Activated naive CD4-positive, alpha-beta T cell treated with Interleukin-2 at 50 U/mL for 16 hours (primary cell): ENCODE measurements at places on chromosomes 12 and 14.

GRCh38 chr12:12474931-12475795 lies 87.5 kb downstream of the DUSP16 start:
- peak; percentile 60 for DNase-seq

DNA sequence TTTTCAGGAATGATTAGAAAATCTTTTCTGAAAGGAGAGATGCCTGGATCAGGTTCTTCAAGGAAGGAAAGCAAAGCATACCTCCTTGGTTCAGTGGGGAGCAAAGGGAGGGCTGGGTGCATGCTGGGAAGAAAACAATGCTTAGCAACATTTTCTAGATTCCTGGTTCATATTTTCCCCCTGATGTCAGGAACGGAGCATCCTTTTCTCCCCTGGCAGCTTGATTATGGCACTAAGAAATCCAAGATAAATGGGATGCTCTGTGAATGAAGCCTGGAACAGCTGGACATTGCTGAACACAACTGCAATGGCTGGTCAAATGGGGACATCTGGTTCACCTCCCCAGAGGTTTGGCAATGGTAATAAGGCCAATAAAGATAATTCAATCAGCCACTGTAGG lies 50.9 kb downstream of the KCNA5 start:
- no peak for DNase-seq

- DNase-seq: no peak
These were observed 13.9 kb downstream of the ERG28 start for GRCh38 chr14:75646762-75647161.

GRCh38 chr14:99436247-99437180 lies 44.1 kb downstream of the SETD3 start:
- no peak for DNase-seq

- DNase-seq: no peak
These were observed 7.4 kb downstream of the WNT1 start for GRCh38 chr12:48985475-48985897.

DNA sequence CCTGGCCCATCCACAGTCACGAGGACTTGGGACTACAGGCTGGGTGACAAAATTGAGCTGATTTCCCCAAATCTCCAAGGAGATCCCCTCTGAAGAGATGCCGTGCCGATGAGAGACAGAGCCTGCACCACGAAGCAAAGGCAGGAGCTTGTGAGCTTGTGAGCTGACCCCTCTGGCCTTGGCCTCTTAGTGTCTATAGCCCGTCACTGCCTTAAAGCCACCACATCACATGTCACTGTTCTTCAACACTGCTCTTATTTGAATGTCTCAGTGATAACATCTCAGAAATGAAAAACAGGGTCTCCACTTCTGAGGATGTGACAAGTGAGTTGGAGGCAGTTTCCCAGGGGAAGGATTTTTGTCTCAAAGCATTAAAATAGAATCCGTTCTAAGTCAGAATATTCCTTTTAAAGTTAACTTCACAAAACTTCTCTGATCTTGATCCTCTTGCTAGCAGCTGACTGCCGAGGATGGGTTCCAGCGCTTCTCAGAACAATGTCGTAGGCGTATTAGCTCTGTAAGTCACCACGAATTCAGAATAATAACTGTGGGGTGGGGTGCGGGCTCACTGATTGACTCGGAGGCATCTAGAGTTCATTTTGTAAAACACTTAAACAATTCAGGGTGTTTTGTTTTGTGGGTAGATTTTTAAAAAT lies 37.5 kb downstream of the CHST11 start:
- peak; percentile 87 for DNase-seq

- DNase-seq: no peak
These were observed 30.0 kb downstream of the DAD1 start for GRCh38 chr14:22559041-22559440.

DNA sequence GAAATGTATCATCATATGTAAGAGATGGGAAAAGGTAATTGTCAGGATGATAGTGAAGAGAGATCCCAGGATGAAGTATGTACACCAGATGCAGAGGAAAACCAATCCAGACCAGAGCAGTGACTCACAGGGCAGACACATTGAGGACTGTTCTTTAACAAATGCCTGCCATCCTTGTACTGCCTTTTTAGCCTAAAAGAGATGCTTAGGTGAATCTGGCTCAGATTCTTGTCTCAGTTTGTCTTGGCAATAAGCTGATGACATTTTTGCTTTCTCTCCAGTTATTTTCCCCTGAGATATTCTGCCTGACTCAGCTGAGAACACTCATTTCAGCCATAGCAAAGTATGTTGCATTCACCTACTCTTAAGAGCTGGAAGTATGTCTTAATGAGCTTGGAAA lies 405.3 kb upstream of the USP15 start:
- no peak for DNase-seq

DNA sequence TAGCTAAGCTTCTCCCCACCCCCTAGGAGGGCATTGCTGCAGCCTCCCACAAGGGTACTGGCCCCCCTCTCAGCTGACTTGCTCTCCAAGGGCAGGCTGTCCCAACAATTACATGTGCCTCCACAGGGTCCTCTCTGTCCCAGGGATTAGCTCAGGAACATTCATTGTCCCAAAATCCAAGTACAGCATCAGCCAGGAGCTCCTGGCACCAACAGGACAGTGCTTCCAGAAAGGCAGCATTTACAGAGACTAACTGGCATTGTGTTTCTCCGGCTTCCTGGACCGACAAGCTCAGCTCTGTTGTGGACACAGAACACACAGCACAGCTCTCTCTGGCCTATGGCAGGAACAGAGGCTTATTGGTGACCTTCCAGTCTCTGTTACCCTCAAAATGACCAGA lies 21.7 kb downstream of the ABCD4 start:
- DNase-seq: no peak

DNA sequence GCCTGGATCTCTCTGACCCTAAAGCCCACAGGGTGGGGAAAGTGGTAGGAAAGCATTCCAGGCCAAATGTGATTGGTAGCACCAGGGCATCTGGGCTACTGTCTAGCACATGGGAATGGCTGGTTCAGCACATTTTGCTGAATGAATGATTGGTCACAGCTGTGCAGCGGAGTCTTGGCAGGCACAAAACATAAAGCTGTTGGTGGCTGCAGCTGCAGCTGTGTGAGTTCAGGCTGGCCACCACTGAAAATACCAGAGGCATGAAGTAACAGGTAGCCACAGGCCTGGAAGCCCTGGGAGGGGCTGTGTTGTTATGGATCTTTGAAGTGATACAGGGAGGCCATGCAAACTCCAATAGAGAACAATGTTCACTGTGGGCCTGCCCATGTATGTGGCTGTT lies 72.7 kb downstream of the MYRFL start:
- no peak for DNase-seq

- DNase-seq: no peak
These were observed 21.2 kb downstream of the ITGA7 start for GRCh38 chr12:55686366-55687010.

GRCh38 chr12:60096727-60097126 lies 500.9 kb downstream of the SLC16A7 start:
- DNase-seq: no peak

DNA sequence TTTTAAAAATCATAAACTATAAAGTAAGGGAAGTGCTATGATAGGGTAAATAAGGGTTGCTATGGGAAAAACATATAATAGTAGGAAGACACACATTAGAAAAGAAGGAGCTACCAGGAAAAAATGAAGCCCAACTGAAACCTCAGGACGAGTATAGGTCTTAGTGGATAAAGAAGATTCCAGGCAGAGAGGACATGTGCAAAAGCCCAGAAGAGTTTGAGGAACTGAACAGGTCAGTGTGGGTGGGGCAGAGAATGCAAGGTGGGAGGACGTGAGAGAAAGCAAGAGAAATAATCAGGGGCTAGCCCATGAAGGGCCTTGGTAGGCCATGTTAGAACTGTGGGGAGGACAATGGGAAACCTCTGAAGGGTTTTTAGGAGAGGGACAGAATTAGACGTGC lies 109.5 kb downstream of the DENND5B start:
- DNase-seq: no peak

GRCh38 chr12:33721561-33721960 lies 281.9 kb upstream of the SYT10 start:
- DNase-seq: no peak

DNA sequence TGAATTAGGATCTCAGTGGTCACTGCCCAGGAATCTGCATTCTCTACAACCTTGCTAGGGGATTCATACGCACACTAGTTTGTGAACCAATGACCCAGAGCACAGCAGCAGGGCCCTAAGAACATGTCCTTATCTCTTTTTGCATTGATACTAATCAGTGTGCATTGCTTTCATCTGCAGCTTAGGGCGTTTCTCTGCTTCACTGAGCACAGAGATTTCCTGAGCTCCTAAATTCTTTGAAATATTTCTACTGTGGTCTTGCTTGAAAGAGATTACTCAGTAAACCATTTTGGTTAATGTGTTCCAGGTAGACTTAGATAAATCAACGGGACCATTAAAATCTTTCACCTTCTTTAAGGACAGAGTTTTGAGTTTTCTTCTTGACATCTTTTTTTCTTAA lies 351.3 kb upstream of the KITLG start:
- DNase-seq: no peak

- no peak for DNase-seq
These were observed 1.8 kb downstream of the DCN start for GRCh38 chr12:91180582-91181395.

DNA sequence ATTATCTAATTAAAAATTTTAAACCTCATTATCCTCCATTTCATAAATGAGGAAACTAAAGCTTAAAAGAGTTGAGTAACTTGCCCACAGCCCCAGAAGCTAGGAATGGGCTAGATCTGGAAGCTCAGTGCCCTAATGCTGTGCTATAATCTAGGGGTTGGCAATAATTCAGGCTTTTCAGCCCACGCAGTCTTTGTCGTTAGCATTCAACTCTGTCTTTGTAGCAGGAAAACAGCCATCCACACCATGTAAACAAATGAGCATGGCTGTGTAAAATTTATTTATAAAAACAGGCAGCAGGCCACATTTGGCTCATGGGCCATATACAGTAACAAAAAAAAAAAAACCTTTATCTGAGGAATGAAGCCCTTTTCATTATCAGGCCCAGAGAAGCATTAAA lies 92.4 kb upstream of the OVCH1 start:
- no peak for DNase-seq

- no peak for DNase-seq
These were observed 23.2 kb upstream of the LYZ start for GRCh38 chr12:69324797-69325466.

DNA sequence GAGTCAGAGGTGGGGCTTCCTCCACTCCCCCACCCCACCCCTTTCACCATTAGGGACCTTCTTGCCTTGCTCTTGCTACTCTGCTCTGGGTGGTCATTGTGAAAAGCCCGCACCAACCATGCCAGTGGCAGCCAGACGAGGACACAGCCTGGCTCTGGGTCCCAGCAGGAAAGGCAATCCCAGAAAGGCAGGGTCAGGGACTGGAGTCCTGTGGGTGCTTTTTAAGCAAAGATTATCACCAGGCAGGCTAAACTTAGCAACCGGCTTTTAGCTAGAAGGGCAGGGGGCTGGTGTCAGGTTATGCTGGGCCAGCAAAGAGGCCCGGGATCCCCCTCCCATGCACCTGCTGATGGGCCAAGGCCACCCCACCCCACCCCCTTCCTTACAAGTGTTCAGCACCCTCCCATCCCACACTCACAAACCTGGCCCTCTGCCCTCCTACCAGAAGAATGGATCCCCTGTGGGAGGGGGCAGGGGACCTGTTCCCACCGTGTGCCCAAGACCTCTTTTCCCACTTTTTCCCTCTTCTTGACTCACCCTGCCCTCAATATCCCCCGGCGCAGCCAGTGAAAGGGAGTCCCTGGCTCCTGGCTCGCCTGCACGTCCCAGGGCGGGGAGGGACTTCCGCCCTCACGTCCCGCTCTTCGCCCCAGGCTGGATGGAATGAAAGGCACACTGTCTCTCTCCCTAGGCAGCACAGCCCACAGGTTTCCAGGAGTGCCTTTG lies 1.2 kb upstream of the GAPDH start:
- peak; percentile 32 for DNase-seq

DNA sequence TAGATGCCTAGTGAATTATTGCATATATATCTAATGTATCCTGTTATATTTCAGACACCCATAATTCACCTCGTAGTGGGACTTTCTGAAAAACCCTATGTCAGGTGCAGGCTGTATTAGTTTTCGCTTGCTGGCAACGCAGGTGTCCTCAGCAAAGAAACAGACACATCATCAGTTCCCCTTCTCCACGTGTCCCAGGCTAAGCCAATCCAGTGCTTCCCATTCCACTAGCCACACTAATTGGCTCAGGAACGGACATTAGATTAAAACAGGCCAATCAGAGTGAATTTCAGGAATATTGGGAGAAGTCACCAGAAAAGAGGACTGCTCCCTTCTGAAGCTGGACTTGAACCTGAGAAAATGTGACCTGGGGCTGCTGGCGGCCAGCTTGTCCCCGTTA lies 151.3 kb downstream of the PTPN11 start:
- no peak for DNase-seq

GRCh38 chr12:52612431-52613383 lies 5.7 kb downstream of the KRT73 start:
- no peak for DNase-seq

- peak; percentile 17 for DNase-seq
These were observed 250.2 kb upstream of the OR4E1 start for GRCh38 chr14:21923820-21924219.

DNA sequence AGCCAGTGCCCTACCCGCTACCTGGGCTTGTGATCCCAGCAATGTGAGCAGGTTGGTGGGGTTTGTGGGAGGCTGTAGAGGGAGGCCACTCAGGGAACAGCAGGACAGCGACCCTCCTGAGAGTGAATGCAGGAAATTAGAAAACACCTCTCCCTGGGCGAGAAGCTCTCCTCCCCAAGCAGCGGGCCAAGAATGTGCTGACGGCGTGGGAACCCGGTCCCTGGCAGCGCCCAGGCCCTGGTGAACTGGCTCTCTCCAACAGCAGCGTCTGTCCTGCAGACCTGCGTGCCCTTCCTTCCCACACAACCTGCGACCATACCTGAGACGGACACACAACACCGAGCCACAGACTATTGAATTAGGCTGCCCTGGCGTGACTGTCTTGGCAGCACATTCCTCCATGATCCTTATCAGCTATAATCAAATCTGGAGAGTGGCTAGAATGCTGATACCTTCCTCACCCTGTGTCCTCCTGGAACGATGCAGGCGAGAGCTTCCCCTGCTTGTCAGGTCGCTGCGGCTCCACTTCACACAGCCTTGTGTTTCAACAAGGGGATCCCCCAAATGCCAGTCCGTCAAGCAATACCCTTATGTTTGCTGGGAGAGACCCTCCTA lies 114.8 kb upstream of the GSC start:
- DNase-seq: no peak

- no peak for DNase-seq
These were observed 95.7 kb downstream of the ESR2 start for GRCh38 chr14:64198486-64198885.

GRCh38 chr12:106144847-106145246 lies 6.1 kb upstream of the NUAK1 start:
- no peak for DNase-seq
